Activated T-helper 2 cell treated with anti-CD3 and anti-CD28 coated beads, Interferon-gamma antibody, Interleukin-2, Interleukin-4, amounts not matched to agents 10 μg/mL and 5 μg/mL and 100 μg/mL, durations not matched to agents 14 hours and 24 hours and 36 hours (primary cell): ENCODE measurements at places on chromosomes 2 and 18. TPM values are rescaled to one million over a fixed set of nuclear protein-coding genes. Genes with fewer than 3 reads are reported as not detected.
A peak's percentile ranks its signal among the peaks of the same experiment; 100 is the strongest.

GRCh38 chr2:13768274-13768673 is 864.2 kb upstream of the LRATD1 start:
- H3K4me1 ChIP-seq = no peaks in the 10 kb centered on the region
- no peak overlapping the region for H3K27ac ChIP-seq
- no peaks in the 10 kb centered on the region for H3K36me3 ChIP-seq

Gene GAD1
- 41.4 and 42.0 TPM in 2 replicates for total RNA-seq

Gene ASXL3
- not detected in 2 replicates for total RNA-seq

DNA sequence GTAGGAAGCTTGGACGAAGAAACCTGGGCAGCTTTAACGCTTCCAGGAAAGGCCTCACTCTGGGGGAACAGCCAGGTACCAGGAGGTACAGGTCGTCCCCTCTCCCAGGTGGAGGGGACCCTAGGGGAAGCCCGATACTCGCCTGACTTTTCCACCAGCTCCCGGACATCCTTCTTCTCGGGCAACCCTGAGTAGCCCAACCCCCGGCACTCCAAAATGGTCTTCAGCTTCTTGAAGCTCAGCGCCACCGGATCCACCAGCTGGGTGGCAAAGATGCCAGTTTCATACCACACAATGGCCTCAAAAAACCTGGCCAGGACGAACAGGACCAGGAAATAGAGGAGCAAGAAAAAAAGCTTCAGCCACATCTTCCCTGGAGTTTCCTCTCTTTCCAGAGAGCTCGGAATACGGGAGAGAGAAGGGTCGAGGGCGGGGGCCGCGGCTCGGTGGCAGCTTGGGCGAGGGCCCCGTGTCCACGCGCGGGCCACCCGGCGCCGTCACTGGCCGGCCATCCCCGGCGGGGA is 1.1 kb downstream of the RNF103 start:
- peaks cover 6% of the 10 kb centered on the region for H3K27me3 ChIP-seq
- DNase-seq = peak; percentile 20
- peak overlapping the region; percentile 94 for H3K27ac ChIP-seq
- peaks cover 28% of the 10 kb centered on the region for H3K4me1 ChIP-seq
- H3K4me3 ChIP-seq = peak overlapping the region; percentile 93

DNA sequence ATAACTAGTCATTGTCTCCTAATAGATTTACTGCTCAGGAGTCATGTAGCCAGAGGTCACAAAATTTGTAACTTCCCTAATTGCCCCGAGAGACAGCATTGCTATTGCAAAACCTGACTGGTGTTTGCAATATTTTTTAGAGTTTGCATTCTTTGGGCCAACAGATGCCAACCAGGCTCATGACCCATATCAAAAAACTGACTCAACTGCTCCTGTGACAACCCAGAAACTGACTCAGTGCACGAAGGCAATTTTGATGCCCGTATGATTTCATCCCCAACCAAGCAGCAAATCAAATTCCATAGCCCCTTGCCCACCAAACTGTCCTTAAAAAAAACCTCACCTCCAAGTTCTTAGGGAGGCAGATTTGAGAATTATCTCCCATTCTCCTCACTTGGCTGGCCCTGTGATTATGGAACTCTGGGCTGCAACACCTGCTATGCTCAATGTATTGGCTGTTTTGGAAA is 951.3 kb downstream of the TSN start:
- DNase-seq = no peak
- H3K27me3 ChIP-seq = no peaks in the 10 kb centered on the region
- H3K4me3 ChIP-seq = no peak overlapping the region

- no peak for DNase-seq
- peaks cover 1% of the 10 kb centered on the region for H3K4me1 ChIP-seq
- peaks cover 33% of the 10 kb centered on the region for H3K27me3 ChIP-seq
- no peaks in the 10 kb centered on the region for H3K36me3 ChIP-seq
- H3K27ac ChIP-seq = no peak overlapping the region
Measured at GRCh38 chr2:46810195-46810594, 105.4 kb downstream of the MCFD2 start.

- peaks cover 55% of the 10 kb centered on the region for H3K27me3 ChIP-seq
- no peaks in the 10 kb centered on the region for H3K36me3 ChIP-seq
- H3K4me3 ChIP-seq = no peak overlapping the region
Measured at GRCh38 chr2:111659361-111660333, 224.3 kb downstream of the ANAPC1 start.

Gene TEX44
- total RNA-seq = not detected in 2 replicates

Gene VSNL1
- not detected in 2 replicates for total RNA-seq

Gene TUBA3E
- total RNA-seq = not detected in 2 replicates

Gene COLEC12
- total RNA-seq = not detected in 2 replicates

GRCh38 chr2:17232776-17233556 is 285.3 kb downstream of the RAD51AP2 start:
- no peak for DNase-seq
- no peaks in the 10 kb centered on the region for H3K4me1 ChIP-seq
- no peak overlapping the region for H3K27ac ChIP-seq
- H3K4me3 ChIP-seq = no peak overlapping the region
- no peaks in the 10 kb centered on the region for H3K27me3 ChIP-seq

Gene ZNF2
- 3.3 and 3.6 TPM in 2 replicates for total RNA-seq

- H3K4me1 ChIP-seq = peaks cover 25% of the 10 kb centered on the region
- DNase-seq = no peak
- H3K27me3 ChIP-seq = peaks cover 6% of the 10 kb centered on the region
- H3K4me3 ChIP-seq = peak overlapping the region; percentile 84
Measured at GRCh38 chr18:12658426-12659138, 675 bp upstream of the SPIRE1 start.

DNA sequence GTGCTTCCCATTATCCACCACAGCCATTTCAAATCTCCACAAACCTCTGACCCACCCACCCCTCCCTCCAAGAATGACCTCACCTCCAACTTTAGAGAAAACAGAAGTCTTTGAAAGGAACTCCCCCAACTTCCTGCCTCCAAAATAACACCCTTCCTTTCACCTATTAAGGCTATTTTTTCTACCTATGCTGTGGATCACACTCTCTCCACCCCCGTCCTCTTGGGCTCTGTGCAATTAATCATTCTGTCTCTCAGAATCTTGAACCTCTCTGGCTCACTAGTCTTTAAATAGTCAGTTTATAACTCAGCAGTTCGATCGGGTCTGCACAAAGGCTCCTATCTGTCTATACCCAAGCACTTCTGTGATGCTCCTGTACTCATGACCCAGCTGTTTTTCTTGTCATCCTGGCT is 37.3 kb upstream of the XPO1 start:
- peak overlapping the region; percentile 64 for H3K27ac ChIP-seq
- no peaks in the 10 kb centered on the region for H3K27me3 ChIP-seq
- no peak overlapping the region for H3K4me3 ChIP-seq

- no peaks in the 10 kb centered on the region for H3K4me1 ChIP-seq
- H3K27ac ChIP-seq = no peak overlapping the region
- DNase-seq = no peak
- no peaks in the 10 kb centered on the region for H3K27me3 ChIP-seq
- H3K4me3 ChIP-seq = no peak overlapping the region
- no peaks in the 10 kb centered on the region for H3K36me3 ChIP-seq
Measured at GRCh38 chr2:227906991-227907390, 35.6 kb downstream of the DAW1 start.

DNA sequence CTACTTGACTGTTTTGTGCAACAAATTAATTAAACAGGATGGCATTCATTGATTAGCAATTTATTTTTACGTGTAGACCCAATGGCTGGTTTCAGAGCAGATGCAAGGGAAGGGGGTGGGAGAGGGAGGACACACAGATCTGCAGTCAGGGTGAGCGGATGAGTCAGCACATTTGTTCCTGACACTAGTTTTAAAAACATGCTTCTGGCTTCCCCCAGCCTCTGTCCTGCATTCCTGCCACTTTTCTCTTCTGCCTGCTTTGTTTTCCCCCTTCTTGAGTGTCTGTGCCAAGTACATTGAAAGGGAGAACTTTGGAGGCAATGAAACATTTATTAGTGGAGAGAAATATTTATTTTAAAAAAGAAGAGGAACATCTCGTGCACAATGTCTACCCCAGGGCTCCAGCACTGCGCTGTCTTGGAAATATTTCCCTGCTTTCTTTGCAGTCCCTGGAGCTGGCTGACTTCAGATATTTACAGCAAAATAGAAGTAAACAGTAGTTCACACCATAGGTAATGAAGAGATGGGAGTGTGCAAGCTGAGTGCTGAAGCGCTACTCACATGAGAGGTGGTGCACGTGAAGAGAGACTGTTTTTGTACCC is 52.2 kb downstream of the NRP2 start:
- no peak overlapping the region for H3K4me3 ChIP-seq
- H3K36me3 ChIP-seq = peaks cover 53% of the 10 kb centered on the region
- H3K4me1 ChIP-seq = no peaks in the 10 kb centered on the region
- no peak overlapping the region for H3K27ac ChIP-seq
- DNase-seq = no peak
- H3K27me3 ChIP-seq = no peaks in the 10 kb centered on the region

DNA sequence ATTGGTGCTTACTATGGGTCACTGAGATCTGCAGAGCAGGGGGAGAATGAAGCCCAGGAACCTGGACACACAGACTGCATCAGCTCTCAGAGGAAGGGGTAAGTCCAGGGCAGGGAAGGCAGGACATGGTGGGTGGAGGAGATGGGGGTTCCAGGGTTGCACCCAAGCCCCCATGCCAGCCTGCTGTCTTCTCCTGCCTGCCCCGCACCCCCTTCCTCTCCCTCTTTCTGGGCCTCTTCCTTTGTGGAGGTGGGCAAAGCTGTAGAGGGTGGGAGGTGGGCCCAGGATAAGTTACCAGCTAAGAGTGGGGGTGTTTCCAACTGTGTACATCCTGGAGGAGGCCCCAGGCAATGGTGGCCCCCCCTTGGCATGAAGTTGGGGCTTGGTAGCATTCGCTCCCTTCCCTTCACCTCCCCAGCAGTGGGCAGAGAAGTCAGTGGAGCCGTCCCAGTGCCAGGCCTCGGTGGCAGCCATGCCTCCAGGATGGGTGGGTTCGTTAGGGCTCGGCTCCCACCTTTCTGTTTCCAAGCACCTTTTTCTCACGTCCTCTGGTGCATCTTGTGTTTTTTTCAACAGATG is 132.2 kb downstream of the CLIP4 start:
- no peaks in the 10 kb centered on the region for H3K36me3 ChIP-seq
- H3K4me1 ChIP-seq = no peaks in the 10 kb centered on the region
- H3K4me3 ChIP-seq = no peak overlapping the region
- DNase-seq = no peak
- no peaks in the 10 kb centered on the region for H3K27me3 ChIP-seq
- no peak overlapping the region for H3K27ac ChIP-seq

DNA sequence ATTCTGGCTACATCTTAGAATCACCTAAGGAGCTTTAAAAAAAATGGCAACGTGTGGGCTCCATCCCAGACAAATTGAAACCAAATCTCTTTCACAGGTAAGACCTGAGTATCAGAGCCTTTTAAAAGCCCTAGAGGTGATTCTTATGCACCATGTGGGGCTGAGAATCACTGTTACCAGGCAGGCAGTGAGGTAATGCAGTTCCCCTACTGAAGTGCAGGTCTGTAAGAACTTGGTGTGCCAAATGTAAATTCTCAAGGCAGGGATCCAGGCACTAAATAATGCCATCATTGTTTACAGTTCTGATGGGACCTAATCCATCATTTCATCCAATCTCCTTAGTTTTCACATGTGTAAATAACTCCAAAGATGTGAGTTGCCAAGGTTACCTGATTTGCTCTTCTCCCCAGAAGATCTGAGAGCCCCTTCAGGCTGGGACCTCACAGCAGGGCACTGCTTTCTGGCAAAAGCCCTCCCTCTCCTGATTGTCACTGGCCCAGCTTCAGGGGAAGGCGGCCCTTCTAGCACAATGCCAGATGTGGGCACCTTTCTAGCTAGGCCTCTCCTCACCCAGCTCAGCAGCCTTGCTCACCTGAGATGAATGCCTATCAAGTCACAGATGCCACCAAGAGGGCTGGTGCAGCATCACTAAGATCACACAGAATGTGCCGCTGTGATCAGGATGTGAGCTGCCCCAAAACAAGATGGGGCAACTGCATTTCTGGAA is 73.6 kb upstream of the RGPD5 start:
- H3K4me1 ChIP-seq = no peaks in the 10 kb centered on the region
- no peak overlapping the region for H3K4me3 ChIP-seq
- H3K27me3 ChIP-seq = peaks cover 2% of the 10 kb centered on the region
- DNase-seq = no peak
- no peaks in the 10 kb centered on the region for H3K36me3 ChIP-seq

- H3K27ac ChIP-seq = no peak overlapping the region
- H3K36me3 ChIP-seq = no peaks in the 10 kb centered on the region
- peaks cover 3% of the 10 kb centered on the region for H3K27me3 ChIP-seq
- no peak overlapping the region for H3K4me3 ChIP-seq
Measured at GRCh38 chr2:189552334-189552990, 28.1 kb downstream of the SLC40A1 start.

GRCh38 chr2:34031097-34031496 is 432.0 kb upstream of the FAM98A start:
- H3K4me1 ChIP-seq = no peaks in the 10 kb centered on the region
- no peak overlapping the region for H3K27ac ChIP-seq
- H3K27me3 ChIP-seq = no peaks in the 10 kb centered on the region
- DNase-seq = no peak

DNA sequence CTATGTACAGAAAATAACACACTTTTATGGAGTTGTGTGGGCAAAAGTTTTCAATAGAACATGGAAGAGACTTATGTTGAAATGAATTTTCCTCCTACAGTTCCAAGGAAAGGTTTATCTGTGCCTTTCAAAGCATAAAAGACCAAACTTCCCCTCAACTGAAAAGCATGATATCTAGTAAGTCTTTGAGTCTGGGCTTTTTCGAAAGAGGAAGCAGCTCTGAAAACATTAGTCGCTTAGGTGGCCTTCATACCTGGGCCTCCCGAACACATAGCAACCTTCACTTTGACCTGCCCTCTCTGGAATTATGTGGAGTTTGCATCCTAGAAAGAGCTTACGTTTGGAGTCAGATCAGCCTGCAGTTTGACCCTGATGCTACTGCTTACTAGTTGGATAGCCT is 4.8 kb upstream of the CAPN14 start:
- H3K4me1 ChIP-seq = peaks cover 28% of the 10 kb centered on the region
- no peak overlapping the region for H3K27ac ChIP-seq
- DNase-seq = no peak

GRCh38 chr18:62912885-62913284 is 197.5 kb downstream of the PHLPP1 start:
- H3K36me3 ChIP-seq = peaks cover 17% of the 10 kb centered on the region
- DNase-seq = no peak
- H3K4me1 ChIP-seq = peaks cover 4% of the 10 kb centered on the region
- no peak overlapping the region for H3K4me3 ChIP-seq
- no peaks in the 10 kb centered on the region for H3K27me3 ChIP-seq

GRCh38 chr2:72780477-72780876 is 45.4 kb downstream of the EXOC6B start:
- no peak overlapping the region for H3K27ac ChIP-seq
- peaks cover 2% of the 10 kb centered on the region for H3K4me1 ChIP-seq
- H3K27me3 ChIP-seq = peaks cover 2% of the 10 kb centered on the region
- no peak overlapping the region for H3K4me3 ChIP-seq

DNA sequence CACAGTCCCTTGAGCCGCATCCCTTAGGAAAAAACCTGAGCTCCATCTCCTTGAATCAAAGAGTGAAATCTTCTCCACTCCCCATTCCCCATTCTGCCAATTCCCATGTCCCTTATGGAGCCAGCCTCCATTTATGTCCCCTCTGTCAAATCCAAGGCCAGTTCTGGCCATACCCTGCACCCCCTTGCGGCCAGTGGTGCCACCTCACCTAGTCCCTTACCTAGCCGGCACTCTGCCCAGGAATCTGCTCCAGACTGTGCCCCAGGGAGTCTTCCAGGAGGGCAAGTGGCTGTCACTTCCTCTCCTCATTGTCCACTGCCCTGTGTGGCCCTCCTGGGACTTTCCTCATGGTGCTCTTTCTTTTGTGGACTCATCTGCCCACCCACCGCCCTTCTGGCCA is 195.4 kb upstream of the RMP24 start:
- no peaks in the 10 kb centered on the region for H3K27me3 ChIP-seq
- no peaks in the 10 kb centered on the region for H3K4me1 ChIP-seq

- no peak overlapping the region for H3K27ac ChIP-seq
- no peak overlapping the region for H3K4me3 ChIP-seq
- H3K36me3 ChIP-seq = no peaks in the 10 kb centered on the region
Measured at GRCh38 chr2:236939721-236940231, 145.9 kb upstream of the COPS8 start.
